CD4-positive, alpha-beta T cell (primary cell): ENCODE measurements at places on chromosomes 3 and 15.

- no peaks in the 10 kb centered on the region for H3K27me3 ChIP-seq
- H3K4me3 ChIP-seq, result no peak overlapping the region
- no peak for DNase-seq
- no peaks in the 10 kb centered on the region for H3K4me1 ChIP-seq
Observed at GRCh38 chr3:36562945-36563344, 182.6 kb downstream of the STAC start.

- no peaks in the 10 kb centered on the region for H3K27me3 ChIP-seq
- no peaks in the 10 kb centered on the region for H3K4me1 ChIP-seq
- H3K4me3 ChIP-seq, result no peak overlapping the region
- no peak for DNase-seq
- no peak overlapping the region for H3K27ac ChIP-seq
Observed at GRCh38 chr3:66885326-66886000, 112.6 kb upstream of the KBTBD8 start.

DNA sequence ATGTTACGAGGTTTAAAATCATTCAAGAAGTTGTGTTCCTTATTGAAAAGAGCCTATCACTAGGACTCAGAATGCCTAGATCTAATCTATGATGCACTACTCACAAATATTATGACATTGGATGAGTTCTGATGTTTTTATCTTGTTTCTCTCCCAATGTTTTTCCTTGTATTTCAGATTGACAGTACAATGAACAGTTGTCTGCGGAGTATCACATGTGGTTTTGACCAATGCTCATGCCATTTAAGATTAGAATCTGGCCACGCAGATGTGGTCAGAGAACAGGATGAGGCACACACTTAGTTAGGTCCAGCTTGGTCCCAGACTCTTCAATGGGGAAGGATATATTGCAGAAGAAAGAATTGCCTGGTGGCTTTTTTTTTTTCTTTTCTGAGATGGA, 25.6 kb upstream of the CCDC50 start:
- H3K4me1 ChIP-seq, result no peaks in the 10 kb centered on the region
- H3K36me3 ChIP-seq, result no peaks in the 10 kb centered on the region
- DNase-seq, result no peak
- H3K27me3 ChIP-seq, result no peaks in the 10 kb centered on the region
- no peak overlapping the region for H3K27ac ChIP-seq

DNA sequence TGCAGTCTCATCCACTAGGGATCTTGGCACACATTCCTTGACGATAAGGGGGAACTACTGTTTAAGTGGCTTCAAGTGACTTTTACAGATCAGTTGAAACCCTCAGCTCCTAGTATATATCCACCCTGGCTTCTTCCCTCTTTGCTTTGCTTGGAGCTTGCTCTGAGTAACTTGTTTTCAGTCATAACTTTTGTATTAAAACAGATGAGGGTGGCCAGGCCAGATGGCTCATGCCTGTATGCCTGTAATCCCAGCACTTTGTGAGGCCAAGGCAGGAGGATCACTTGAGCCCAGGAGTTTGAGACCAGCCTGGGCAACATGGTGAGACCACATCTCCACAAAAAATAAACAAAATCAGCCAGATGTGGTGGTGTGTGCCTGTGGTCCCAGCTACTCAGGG, 42.4 kb downstream of the EOMES start:
- no peak overlapping the region for H3K4me3 ChIP-seq
- H3K27ac ChIP-seq, result no peak overlapping the region
- no peaks in the 10 kb centered on the region for H3K27me3 ChIP-seq
- H3K36me3 ChIP-seq, result no peaks in the 10 kb centered on the region

DNA sequence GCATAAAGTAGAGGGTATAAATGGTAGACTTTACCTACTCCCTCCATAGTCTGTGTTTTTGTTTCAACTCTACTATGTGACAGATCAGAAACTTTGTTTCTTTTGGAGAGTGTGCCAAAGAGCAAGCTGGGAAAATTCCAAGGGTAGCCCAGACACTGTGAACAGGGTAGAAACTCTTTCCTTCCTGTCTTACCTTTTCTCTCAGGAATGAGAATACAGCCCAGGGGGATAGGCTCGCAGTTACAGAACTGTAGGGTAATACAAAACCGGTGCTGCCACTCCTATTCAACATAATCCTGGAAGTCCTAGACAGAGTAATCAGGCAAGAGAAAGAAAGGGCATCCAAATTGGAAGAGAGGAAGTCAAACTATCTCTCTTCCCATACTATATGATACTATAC, 256.3 kb downstream of the CPNE4 start:
- H3K27ac ChIP-seq, result no peak overlapping the region
- no peaks in the 10 kb centered on the region for H3K36me3 ChIP-seq
- no peak for DNase-seq
- H3K4me3 ChIP-seq, result no peak overlapping the region
- no peaks in the 10 kb centered on the region for H3K4me1 ChIP-seq

- H3K4me3 ChIP-seq, result no peak overlapping the region
- DNase-seq, result peak; percentile 55
- H3K27me3 ChIP-seq, result no peaks in the 10 kb centered on the region
- H3K27ac ChIP-seq, result no peak overlapping the region
- H3K4me1 ChIP-seq, result peaks cover 9% of the 10 kb centered on the region
Observed at GRCh38 chr3:143975554-143976152, 4.0 kb downstream of the DIPK2A start.

DNA sequence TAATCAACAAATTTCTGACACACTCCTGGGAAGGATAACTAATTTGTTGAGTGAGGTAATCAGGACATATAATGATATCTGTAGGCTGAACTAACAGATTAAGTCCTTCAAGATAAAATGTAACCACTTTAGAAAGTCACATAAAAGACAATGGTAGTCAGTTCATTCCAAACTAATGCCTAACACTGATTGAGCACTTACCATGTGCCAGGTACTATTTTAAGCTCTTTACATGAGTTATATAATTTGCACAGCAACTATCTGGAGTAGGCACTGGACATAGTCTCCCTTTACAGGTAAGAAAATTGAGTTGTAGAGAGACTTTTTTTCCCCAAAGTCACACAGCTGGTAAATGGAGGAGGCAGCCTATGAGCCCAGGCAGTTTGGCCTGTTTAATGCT, 211.2 kb upstream of the CFAP20DC start:
- H3K4me1 ChIP-seq, result no peaks in the 10 kb centered on the region
- H3K27ac ChIP-seq, result no peak overlapping the region
- no peak overlapping the region for H3K4me3 ChIP-seq
- DNase-seq, result no peak
- H3K36me3 ChIP-seq, result no peaks in the 10 kb centered on the region

- no peak overlapping the region for H3K27ac ChIP-seq
- no peaks in the 10 kb centered on the region for H3K36me3 ChIP-seq
- H3K4me3 ChIP-seq, result no peak overlapping the region
- no peak for DNase-seq
Observed at GRCh38 chr3:159824333-159824732, 164.3 kb upstream of the IL12A start.

DNA sequence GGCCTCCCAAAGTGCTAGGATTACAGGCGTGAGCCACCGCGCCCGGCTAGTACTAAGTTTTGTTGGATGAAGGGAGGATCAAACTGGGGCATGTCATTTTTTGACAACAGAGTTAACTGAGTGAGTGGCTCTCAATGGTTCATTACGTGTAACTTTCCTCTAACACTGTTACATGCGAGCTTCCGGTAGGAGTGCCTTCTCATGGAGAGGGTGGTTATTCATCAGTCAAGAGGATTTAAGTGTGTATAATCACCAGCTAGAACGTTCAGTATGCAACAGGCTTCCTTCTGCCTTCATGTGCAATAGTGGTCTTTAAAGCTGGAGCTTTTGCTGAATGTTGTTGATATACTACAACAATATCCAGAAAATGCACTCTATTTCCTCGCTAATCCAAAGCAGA, 19.1 kb upstream of the GOLGA8A start:
- no peaks in the 10 kb centered on the region for H3K4me1 ChIP-seq
- H3K4me3 ChIP-seq, result no peak overlapping the region
- H3K36me3 ChIP-seq, result no peaks in the 10 kb centered on the region
- H3K27me3 ChIP-seq, result peaks cover 3% of the 10 kb centered on the region

GRCh38 chr3:11379238-11379823, 107.1 kb downstream of the ATG7 start:
- DNase-seq, result peak; percentile 59
- H3K36me3 ChIP-seq, result peaks cover 8% of the 10 kb centered on the region
- H3K27me3 ChIP-seq, result no peaks in the 10 kb centered on the region
- no peak overlapping the region for H3K4me3 ChIP-seq
- no peak overlapping the region for H3K27ac ChIP-seq

DNA sequence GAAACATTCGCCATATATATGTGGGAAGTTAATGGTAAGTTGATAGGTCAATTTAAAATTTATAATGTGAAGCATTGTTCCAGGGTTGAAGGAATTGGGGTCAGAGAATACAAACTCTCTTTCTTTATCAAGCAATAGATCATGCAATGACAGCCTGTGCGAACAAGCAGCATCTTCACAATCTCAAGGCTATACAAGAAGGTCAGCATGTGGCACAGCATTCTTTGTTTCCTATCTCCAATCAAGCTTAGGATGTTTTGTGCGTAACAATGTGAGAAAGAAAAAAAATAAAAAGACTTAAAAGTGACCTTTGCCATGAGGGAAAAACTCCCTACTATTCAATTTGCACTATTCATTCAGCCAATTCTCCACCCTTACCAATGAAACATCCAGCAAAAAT, 288.1 kb upstream of the NECTIN3 start:
- H3K27ac ChIP-seq, result no peak overlapping the region
- no peak overlapping the region for H3K4me3 ChIP-seq
- DNase-seq, result no peak
- no peaks in the 10 kb centered on the region for H3K27me3 ChIP-seq
- H3K4me1 ChIP-seq, result no peaks in the 10 kb centered on the region

- H3K27ac ChIP-seq, result no peak overlapping the region
- no peaks in the 10 kb centered on the region for H3K36me3 ChIP-seq
- no peaks in the 10 kb centered on the region for H3K27me3 ChIP-seq
- no peak for DNase-seq
- no peaks in the 10 kb centered on the region for H3K4me1 ChIP-seq
- no peak overlapping the region for H3K4me3 ChIP-seq
Observed at GRCh38 chr3:60434950-60435349, 816.3 kb downstream of the FHIT start.

DNA sequence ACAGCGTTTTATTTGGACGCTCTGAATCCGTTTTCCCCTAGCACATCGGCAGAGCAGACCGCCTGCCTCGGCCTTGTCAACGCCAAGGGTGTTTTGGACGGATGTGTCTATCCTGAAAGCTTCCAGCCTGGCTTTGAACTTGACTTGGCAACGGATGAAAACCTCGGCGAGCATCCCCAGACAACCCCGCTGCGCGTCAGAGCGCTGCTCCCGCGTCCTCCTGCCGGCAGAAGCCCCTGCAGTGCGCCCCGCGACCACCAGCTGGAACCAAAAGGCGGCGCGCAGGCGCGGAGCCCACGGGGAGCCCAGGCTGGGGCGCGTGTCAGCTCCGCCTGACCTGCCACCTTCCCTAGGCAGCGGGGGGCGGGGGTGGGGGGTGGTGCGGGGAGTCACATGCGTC, 26.2 kb upstream of the ARL8B start:
- H3K27ac ChIP-seq, result no peak overlapping the region
- H3K4me3 ChIP-seq, result no peak overlapping the region
- DNase-seq, result no peak
- peaks cover 17% of the 10 kb centered on the region for H3K27me3 ChIP-seq
- H3K36me3 ChIP-seq, result no peaks in the 10 kb centered on the region
- peaks cover 3% of the 10 kb centered on the region for H3K4me1 ChIP-seq

DNA sequence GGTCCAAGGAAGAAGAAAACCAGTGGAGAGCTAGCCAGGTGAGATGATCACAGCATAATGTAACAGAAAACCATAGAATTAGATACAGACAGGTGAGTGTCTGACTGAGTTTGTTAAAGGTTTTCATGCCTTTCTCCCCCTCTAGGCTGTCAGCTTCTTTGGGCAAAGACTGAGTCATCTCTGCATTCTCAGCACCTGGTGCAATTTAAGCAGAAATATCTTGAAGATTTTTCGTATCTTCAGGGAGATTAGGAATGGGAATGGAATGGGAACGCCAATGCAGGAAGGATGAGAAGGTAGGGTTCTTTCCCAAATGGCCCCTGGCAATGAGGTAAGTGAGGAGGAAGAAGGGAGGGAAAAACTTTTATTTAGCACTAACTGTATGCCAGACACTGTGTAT, 122.0 kb upstream of the SLC7A14 start:
- no peak overlapping the region for H3K4me3 ChIP-seq
- H3K27me3 ChIP-seq, result peaks cover 5% of the 10 kb centered on the region
- H3K36me3 ChIP-seq, result no peaks in the 10 kb centered on the region
- H3K4me1 ChIP-seq, result no peaks in the 10 kb centered on the region
- no peak for DNase-seq

DNA sequence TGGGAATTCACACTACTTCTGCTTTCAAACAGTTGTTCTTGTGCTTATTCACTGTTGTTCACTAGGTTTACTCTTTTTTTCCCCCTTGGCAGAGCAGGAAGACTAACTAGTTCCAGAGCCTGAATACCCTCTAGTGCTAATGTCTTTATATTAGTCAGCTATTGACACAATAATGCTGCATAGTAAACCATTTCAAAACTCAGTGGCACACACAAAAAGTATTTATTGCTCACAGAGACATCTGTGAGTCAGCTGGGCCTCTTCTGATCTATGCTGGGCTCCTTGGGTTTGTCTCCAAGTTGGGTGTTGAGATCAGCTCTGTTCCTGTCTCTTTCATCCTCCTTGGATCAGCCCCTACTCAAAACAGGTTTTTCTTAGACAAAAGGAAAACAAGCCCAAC, 51.1 kb downstream of the RSRC1 start:
- no peak overlapping the region for H3K27ac ChIP-seq
- H3K4me3 ChIP-seq, result no peak overlapping the region
- no peak for DNase-seq

DNA sequence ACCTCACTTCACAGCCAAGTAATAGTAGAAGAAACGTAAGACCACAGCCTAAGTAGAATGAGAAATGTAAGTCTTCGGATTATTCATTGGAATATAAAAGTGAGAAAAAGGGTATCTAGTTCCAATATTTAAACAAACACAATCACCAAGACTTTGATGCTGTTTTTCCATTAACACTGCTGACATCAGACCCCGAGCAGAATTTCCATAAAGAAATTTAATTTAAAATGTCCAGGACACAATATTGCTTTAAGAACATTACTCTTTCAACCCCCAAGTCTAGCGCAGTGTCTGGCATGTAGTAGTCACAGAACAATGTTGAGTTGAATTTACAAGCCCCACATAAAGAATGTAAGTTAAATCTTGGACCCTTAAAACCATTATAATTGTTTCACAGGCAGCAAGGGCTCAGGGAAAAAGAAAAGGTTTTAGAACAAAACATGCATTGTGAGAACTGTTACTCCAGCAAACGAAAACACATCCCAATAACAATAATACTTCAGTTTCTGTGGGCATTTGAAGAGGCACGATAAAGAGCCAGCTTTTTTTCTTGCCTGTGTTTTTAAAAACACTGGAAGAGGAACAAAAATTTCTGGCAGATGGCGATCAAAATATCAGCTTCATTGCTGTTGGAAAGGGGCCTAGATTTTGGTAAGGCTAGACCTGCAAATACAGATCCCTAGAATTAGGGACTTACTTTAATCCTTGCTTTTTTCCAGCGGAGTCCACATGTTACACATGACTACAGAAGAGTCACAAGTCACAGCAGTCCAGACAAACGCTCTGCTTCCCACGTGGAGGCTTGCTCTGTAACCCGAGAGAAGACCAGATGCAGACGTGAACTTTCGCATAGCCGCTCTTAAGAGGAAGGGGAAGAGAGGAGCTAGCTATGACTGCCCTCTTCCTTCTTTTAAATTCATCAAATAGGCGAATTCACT, 77.9 kb upstream of the IGSF10 start:
- H3K4me3 ChIP-seq, result no peak overlapping the region
- no peaks in the 10 kb centered on the region for H3K36me3 ChIP-seq
- H3K27me3 ChIP-seq, result no peaks in the 10 kb centered on the region
- no peak for DNase-seq
